Activated CD4-positive, CD25-positive, alpha-beta regulatory T cell treated with anti-CD3 and anti-CD28 coated beads, Interleukin-2, amount 50 U/mL, for 24 hours (primary cell): ENCODE measurements at places on chromosomes 12 and 14.

DNA sequence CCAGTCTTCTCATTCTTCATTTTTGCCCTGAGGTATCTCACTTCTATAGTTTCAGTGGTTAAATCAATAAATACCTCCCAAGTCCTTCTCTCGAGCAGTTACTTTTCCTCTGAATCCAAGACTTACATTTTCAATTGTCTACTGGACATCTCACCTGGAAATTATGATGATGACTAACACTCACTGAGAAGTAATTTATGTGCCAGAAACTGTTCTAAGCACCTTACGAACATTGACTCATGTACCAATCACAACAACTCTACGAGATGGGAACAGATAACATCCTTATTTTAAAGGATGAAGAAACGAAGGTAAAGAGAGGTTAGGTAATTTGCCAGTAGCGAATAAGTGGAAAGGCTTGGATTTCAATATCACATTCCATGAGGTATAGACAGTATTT is 94.1 kb downstream of the EML5 start:
- no peak for ATAC-seq

DNA sequence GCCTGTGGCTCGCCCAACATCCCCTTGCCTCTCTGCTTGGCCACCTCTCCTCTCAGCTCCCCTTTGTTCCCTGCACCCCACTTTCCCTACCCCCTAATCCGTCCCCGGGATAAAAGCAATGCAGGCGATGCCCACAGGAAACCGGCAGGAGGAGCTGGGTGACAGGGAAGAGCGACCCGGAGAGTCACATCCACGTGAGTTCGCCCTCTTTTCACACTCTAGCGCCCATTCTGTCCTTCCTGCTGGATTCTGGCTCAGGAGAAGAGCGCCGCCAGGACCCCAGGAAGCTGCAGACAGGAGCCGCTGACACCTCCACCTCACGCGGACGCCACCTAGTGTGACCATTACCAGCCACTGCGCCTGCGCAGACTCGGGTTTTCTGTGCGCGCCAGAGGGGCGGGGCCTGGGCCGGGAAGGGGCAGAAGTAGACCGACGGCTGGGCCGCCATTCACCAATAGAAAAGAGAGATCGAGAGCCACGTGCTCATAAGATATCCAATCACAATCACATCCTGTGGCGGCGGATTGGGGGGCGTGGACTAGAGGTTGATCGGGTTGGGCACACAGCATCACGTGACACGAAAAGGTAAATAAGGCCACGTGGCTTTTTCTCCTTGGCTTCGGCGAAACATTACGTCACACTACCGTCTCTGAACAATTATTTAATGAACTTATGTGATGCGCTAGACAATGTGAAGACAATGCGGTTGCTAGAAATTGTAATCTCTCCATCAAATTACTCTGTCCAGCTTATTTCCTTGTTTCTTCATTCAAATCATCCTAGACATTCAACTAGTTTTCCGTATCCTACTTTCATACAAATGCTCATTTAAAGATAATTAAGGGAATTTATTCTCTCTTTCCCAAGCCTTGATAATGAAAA is 10.1 kb downstream of the PLA2G1B start:
- peak; percentile 100 for ATAC-seq

DNA sequence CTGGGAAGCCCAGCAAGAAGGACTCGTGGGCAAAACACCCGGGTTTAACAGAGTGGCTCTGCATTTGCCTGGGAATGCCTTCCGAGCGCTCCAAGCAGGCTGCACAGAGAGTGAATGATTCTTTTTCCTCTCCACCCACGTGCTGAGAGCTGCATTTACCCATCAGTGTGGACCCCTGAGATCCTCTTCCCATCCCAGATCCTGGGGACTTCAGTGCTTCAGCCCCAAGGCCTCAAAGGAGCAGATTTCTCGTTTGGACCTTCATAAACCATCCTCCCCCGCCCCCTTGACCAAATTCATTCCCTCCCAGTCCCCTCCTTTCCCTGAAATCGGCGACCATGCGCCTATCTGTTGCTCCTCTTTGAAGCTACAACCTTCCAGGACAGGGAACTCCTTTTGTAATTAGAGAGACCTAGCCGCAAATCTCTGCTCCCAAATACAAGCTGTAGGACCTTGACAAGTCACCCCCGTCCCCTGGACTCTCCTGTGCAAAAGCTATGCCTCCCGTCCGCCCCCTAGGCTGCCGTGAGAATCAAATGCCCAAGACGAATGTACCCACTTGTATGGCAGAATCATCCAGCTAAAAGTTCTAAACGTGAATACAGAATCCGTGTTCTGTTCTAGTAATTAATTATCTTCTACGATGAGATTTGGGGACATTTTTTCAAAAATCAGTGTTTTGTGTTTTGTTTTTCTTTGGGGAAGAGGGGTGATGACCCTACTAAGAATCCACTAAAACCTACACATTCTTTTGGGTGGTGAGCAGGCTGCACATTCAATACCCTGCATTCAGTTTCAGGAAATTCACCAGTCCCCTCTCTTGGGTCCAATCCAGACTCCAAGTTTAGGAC is 8.8 kb downstream of the TBX5 start:
- ATAC-seq, result no peak

DNA sequence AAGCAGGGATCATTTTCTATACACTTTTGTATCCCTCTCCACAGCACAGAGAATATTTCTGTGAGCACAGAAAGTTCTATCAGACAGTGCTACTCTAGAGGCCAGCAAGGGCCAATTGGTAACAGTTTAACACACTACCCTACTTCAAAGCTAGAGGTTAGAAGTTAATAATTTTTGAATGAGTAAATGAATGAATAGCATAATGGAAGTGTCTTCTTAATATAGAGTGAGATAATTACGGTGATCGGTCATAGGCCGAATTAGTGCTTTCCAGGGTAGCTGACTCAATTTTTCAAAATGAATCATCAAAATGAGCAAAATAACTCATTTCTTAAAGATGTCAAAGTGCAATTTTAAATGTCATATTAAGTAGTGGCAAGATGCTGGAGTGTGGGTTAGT is 67.0 kb upstream of the CCDC198 start:
- peak; percentile 43 for ATAC-seq

- ATAC-seq, result no peak
These were observed 34.6 kb upstream of the PWP1 start for GRCh38 chr12:107650977-107651376.

DNA sequence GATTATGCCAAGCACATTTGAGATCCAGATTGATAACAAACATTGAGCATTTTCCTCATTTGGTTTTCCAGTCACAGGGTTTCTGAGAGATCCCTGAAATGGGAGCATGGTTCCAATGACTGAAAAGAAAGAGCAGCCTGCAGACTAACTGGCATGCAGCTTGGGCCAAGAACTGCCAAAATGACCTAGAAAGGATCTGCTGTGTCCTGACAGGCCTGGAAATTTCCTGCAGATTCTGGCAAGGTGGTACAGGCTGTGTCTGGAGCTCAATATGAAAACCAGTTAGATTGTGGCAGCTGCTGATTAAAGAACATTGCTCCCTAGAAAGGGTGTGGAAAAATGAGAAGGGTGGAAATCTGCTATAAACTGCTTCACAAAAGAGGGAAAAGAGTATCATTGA is 417.3 kb downstream of the IPO8 start:
- ATAC-seq, result no peak

DNA sequence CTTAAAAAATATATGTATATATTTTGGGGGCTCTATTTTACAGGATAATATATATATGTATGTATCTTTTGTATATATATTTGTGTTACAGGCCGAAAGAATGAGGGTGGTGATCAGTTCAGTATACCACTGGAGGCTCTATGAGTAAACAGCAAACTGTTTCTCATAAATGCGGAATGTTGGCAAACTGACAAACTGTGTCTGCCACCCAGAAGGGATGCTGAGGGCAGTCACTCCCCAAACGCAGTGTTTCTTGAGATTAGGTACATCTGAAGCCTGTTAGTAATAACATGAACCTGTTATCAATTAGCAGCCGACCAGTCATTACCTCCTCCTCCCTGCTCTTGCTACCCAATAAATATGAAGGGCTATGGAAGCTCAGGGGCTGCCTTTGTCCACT is 20.8 kb downstream of the TNFAIP2 start:
- no peak for ATAC-seq

DNA sequence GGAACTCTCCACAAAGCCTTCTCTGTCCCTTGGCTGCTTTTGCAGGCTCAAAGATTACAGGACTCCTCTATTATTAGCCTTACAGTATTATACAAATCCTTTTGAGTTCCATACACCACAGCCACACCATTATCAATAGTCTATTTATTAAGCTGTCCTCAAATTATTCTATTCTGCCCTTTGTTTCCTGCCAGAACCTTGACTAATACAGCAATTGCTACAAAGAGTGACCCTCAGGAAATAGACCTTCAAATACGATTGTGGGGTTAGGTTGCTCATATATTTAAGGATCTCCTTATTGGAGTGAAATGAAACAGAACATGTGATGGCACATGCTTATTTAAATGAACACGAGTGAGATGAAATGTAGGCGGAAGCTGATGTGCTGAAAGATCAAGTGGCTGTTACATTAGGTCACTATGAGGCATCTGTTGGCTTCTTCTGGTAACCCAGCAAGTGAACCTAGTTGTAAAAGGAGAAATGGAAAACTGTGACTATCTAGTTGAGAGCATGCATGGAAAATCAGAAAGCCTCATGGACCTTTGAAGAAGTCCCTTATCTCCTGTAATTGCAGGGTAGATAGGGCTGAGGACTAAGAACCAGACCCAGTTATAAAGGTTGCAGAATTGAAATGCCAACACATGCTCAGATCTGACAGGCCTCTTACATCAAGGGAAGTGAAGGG is 75.5 kb downstream of the AVPR1A start:
- no peak for ATAC-seq

DNA sequence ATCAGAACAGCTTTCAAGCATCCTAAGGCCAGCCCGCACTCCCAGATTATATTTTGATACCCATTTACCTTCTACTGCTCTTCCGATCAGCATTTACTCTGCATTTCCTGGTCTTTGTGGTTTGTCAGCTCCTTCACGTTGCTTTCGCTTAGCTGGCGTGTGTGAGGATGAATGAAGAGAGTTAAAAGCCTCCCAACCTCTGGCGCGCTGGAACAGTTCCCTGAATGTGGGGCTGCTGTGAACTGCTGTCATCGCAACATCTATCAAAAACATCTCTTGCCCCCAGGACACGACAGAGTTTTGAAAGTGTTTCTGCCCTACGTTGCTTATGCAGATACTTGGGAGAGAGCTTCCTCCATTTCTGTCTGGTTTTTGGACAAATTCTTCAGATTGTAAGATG is 129.2 kb downstream of the KCNA5 start:
- no peak for ATAC-seq

DNA sequence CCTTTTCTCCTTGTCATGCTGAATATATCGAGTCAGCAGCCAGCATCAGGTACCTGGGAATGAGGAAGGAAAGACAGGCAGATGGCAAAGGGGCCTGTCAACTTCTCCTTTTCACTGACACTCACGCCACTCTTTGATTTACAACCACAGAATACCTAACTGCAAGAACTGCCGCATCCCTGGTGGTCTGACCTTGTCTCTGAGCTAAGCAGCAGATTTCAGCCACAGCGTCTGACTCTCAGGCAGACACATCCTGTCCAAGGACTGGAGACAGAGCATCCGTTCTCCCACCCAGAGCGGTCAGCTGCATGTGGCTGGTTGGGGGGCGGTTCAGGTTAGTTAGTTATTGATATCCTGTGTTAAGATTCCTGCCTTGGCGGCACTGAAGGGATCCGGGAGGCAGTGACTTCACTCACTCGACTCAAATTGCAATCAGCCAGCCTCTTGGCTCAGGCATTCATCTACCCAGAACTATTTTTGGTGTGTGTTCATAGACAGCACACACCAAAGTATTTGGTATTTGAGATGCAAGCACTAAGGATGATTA is 11.2 kb upstream of the MAP1LC3B2 start:
- ATAC-seq, result no peak

DNA sequence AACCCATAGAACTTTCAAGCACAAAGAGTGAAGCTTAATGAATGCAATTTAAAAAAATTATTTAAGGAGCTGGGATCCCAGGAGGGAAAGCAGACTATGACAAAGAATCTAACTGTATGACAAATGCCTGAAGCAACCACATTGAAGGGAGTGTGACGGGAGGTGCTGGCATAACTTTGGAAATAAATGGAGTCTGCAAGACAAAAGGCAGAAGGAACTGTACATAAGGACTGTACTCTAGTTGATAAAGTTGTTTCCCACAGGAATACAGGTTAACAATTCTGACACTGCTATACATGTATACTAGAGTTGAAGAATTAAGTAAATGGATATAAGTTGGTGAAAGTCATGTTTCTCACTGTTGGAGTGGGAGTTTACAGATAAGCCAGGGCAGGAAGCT is 41.2 kb upstream of the WSCD2 start:
- no peak for ATAC-seq

- no peak for ATAC-seq
These were observed 6.5 kb upstream of the OR11G2 start for GRCh38 chr14:20184181-20184580.

DNA sequence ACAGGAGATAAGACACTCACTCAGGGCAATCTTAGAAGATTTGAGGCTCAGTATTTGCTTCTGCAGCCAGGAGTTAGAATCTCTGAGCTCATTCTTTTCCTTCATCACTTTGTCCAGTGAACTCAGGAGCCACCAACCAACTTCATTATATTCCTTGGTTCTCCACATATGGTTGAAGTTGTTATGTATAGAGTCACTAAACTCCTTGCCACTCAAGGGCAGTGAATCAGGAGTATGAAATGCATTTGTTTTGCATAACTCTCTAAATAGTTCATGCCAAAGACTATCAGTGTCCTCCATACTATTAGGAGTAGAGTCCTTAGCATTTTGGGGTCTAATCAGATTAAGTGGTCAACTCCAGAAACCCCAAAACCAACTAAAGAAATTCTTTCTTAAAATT is 150.6 kb downstream of the CCDC59 start:
- no peak for ATAC-seq

GRCh38 chr12:25377469-25378177 is 126.9 kb upstream of the KRAS start:
- peak; percentile 94 for ATAC-seq

GRCh38 chr14:33809396-33809981 is 141.4 kb downstream of the EGLN3 start:
- no peak for ATAC-seq

DNA sequence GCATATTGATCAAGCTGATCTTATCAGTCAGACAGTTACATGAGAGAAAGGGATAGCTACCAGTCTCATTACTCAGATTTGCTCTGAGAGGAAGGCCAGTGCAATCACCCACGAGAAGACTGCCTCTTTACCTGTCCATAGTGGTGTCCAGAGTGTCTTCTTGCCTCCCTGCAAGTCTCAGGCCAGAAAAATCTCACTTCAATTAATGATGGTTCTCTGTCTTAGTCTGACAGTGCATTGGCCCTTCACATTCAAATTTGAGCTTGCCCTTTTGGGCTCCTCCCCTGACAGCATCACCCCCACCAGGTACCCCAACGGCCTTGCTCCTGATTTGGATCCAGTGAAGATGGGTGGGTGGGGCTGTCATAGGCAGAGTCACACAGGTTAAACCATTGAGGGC is at the start of gene AICDA:
Gene AICDA, minus strand, starts transcription at position 231 of the 400 bp plus-strand sequence. Its CDS starts 92 bp downstream, at position 139.
- peak; percentile 12 for ATAC-seq

- ATAC-seq, result no peak
These were observed 17.7 kb downstream of the SYNE3 start for GRCh38 chr14:95498622-95499353.

GRCh38 chr14:26597071-26597588 is 703 bp downstream of the NOVA1 start:
- ATAC-seq, result no peak
